ENCODE measurements at places on chromosomes 3 and 15.

DNA sequence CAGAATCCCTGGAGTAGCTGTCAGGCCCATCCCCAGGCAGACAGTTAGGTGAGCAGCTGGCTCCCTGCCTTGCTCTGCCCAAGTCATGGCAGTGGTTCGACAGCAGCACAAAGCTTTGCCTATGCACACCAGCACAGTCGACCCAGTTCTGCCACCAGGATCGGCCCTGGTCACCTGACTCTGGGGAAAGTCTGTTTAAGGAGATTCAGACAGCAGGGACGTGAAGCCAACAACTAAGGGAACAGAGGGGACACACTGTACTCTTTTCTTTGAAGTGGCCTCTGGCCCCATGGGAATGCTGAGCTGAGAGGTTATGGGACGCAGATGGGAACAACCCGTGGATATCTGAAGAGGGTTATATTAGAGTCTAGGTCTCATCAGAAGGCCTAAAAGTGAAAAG is 134.8 kb downstream of the CHDH start:
- DNase-seq: no peak

GRCh38 chr3:195999896-196000295 is 82.0 kb downstream of the TFRC start:
- DNase-seq: no peak

GRCh38 chr15:98311566-98312188 is 336.7 kb upstream of the IGF1R start:
- peak; percentile 83 for DNase-seq

DNA sequence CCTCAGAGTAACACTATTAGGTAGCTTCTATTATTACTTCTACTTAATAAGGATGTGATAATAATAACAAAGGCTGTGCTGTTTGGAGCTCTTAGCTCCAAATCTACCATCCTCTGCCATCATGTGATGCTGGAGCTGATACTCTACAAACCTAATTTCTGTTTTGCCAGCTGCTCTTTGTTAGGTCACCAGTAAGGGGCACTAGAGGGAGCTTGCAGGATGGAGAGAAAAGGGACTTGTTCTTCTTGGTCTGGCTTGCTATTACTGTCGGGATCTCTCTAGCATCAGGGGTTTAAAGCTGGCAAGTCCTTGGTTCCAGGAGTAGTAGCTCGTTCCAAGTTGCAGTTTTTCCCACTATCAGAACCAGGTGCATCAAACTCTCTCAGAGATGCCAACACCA is 194.9 kb upstream of the KBTBD8 start:
- DNase-seq: no peak

DNA sequence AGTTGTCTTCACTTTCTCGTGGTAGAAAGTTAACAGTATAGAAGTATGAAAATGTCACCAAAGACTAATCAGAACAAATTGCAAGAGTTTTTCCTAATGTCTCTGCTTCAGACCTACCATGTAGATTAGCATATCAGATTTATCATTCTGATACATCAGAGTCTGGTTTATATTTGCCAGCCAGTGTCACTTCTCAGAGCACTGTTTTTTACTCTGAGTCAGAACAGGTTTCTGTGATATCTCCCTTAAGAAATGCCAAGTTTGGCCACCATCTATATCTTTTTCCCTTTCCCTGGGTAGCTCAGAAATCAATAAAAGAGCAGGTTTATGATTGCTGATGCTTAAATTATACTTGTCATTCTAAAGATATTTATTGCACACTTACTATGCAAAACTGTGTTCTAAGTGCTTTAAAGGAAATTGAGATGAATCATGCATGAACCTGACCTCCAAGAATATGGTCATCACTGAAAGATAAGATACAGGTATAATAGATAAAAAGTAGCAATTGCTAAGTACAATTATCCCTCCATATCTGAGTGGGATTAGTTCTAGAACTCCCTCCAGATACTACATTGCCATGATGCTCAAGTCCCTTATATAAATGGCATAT is 672.7 kb upstream of the NAALADL2 start:
- no peak for DNase-seq

GRCh38 chr15:77516786-77517185 is 96.1 kb downstream of the HMG20A start:
- DNase-seq: no peak

DNA sequence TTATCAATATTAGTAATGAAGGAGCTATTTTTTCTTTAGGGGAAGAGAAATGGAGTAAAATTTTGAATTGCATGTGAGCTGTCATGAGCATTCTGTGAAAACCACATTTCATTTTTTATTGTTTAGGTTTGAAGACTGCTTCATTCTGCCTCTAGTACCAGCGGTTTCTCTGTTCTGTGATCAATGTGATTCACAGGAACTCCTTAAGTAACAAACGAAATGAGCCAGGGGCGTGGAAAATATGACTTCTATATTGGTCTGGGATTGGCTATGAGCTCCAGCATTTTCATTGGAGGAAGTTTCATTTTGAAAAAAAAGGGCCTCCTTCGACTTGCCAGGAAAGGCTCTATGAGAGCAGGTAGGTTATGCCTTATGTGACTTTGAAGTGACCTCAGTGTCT is 13.0 kb downstream of the NIPA2 start:
- DNase-seq: no peak

GRCh38 chr3:197295871-197296270 is 2.5 kb downstream of the DLG1 start:
- no peak for DNase-seq

GRCh38 chr3:188176884-188177283 is 22.9 kb downstream of the LPP start:
- DNase-seq: no peak

- DNase-seq: no peak
Observed at GRCh38 chr3:50190936-50191660, at the start of gene GNAT1. Gene GNAT1, plus strand, starts transcription at chr3:50191610. Its CDS starts 116 bp downstream, at chr3:50191726.

GRCh38 chr3:54347060-54347459 is 224.7 kb downstream of the CACNA2D3 start:
- no peak for DNase-seq

- DNase-seq: no peak
Observed at GRCh38 chr3:8516047-8516661, 14.5 kb downstream of the LMCD1 start.

GRCh38 chr3:112627919-112628466 is 12.9 kb downstream of the CCDC80 start:
- DNase-seq: no peak

DNA sequence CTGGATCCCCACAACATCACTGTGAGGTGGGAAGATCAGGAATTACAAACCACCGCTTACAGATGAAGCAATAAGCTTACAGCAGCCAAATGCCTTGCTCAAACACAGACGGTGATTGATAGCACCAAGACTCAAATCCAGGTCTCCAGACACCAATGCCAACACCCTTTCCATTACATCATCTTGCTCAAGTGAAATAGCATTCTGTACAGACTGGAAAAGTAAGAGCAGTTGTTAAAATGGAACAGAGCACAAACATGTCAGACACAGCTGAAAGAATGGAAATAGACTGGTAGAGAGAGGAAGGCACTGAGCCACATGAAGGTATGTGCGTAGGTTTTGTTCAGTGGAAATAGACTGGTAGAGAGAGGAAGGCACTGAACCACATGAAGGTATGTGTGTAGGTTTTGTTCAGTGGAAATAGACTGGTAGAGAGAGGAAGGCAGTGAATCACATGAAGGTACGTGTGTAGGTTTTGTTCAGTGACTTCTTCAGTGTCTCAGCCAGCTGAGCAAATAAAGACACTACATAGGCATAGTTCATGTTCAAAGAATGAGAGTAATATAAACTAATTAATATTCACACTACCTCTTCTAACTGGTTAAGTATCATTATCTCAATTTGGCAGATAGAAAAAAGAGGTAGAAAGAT is 15.6 kb downstream of the CLDN1 start:
- no peak for DNase-seq

DNA sequence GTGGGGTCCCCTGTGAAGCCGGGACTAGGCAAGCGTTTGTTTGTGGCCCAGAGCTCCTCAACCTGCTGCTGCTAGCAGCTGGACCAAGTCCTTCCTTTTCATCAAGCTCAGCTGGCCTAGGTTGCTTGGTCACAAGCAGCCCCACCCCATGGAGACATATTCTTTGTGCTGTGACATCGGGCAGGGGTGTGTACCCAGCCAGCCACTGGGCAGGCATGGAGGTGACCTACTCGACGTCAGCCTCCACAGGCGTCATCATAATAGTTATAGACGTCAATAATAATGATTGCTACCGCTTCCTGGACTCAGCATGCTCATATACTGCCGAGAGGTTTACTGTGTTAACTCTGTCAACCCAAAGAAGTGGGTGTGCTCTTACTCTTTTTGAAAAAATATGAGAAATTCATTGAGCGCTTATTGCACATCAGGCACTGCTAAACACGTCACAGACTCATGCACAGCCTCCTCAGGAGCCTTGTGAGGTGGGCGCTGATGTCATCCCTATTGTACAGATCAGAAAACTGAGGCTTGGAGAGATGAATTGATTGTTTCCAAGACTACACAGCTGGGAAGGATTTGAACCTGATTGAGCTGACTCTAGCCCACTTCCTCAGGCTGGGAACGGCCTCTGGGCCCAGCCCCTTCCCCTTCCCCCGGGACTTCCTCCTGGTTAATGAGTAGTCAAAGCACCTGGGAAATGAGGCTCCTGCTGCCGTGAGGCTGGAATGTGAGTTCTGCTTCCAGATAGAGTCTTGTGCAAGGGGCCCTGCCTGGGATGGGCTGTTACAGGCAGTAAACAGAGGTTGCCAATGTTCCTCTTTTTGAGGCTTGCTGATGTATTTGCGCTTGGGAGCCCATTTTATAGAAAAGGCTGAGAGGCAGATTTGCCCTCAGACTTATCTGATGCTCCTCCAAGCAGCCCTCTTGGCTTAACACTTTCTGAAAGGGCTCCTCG is 16.2 kb downstream of the SLC6A6 start:
- DNase-seq: no peak

GRCh38 chr3:48552111-48552951 is 4.3 kb downstream of the PFKFB4 start:
- no peak for DNase-seq

- no peak for DNase-seq
Observed at GRCh38 chr15:79185199-79185598, 94.6 kb upstream of the RASGRF1 start.

DNA sequence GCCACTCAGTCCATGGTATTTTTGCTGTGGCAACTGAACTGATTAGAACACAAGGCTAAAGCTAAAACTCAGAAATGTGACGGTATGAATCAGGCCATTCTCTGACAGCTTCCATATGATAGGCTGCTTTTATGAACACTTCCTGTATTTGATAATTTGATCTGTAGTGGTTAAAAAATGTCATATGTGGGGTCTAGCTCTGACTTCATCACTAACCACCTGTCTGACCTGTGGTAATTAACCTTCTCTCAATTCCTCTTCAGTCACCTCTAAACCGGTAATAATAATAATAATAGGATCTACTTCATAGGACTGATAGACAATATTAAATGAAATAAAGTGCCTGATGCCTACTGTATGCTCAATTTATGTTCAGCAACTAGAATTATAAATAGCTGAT is 223.2 kb downstream of the MBNL1 start:
- no peak for DNase-seq

GRCh38 chr15:50144341-50145120 is 25.5 kb upstream of the ATP8B4 start:
- no peak for DNase-seq

GRCh38 chr15:41983221-41983620 is 10.9 kb upstream of the EHD4 start:
- DNase-seq: no peak

- DNase-seq: no peak
Observed at GRCh38 chr3:53749448-53749847, 96.8 kb downstream of the CHDH start.

DNA sequence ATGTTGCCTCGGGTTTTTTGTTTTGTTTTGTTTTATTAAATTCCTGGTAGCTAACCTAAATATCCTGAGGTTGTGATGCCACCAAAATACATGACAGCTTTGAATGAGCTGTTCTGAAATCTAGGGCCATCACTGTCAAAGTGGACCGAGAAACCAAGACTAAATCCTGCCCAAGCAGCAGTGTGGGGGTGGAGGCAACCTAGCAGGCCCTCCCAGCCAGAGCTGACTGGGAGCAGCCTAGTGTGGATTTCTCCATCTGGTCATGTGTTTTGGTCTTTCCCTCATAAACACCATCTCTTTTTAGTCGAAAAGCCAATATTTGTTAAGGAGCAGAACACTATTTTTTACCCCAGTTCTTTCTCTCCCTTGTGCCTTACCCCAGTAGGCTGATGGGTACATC is 52.2 kb downstream of the LARS2 start:
- DNase-seq: no peak

Data from retina (tissue), 1 donor.